ENCODE measurements at places on chromosomes 4 and X. TPM values are rescaled to one million over a fixed set of nuclear protein-coding genes. Genes with fewer than 3 reads are reported as not detected.

Gene DMP1
- not detected for total RNA-seq

Gene EDA
- 0.65 TPM for total RNA-seq

Gene ZDHHC15
- 0.15 TPM for total RNA-seq

Gene TXK
- not detected for total RNA-seq

Gene GYG2
- 14.1 TPM for total RNA-seq

Gene FAM241A
- total RNA-seq: 0.53 TPM

Gene SYTL5
- 0.26 TPM for total RNA-seq

Gene AIFM1
- total RNA-seq: 29.2 TPM

Gene PABPC5
- total RNA-seq: 5.6 TPM

Gene USP51
- total RNA-seq: 1.1 TPM

Gene MAGEC1
- total RNA-seq: not detected

Gene PASD1
- total RNA-seq: not detected

Gene G3BP2
- 161 TPM for total RNA-seq

Gene POF1B
- not detected for total RNA-seq

Gene ARSJ
- 80.9 TPM for total RNA-seq

Gene OPN1LW
- total RNA-seq: not detected

Gene HCFC1
- total RNA-seq: 60.1 TPM

Gene CNKSR2
- 1.7 TPM for total RNA-seq

Gene DGKK
- total RNA-seq: not detected

Gene PNCK
- 3.5 TPM for total RNA-seq

Gene KIT
- total RNA-seq: 3.1 TPM

Gene RBM46
- total RNA-seq: not detected

Gene ZNF711
- total RNA-seq: 6.7 TPM

Gene TNIP3
- total RNA-seq: 0.31 TPM

Gene FGF5
- total RNA-seq: 1.3 TPM

Gene KIF4A
- total RNA-seq: 4.5 TPM

Gene HHIP
- 38.3 TPM for total RNA-seq

Gene GPR82
- not detected for total RNA-seq

Gene CTAG1B
- total RNA-seq: not detected

Gene GPR50
- total RNA-seq: not detected

Gene MCF2
- not detected for total RNA-seq
